Activated CD4-positive, alpha-beta memory T cell treated with anti-CD3 and anti-CD28 coated beads, Interleukin-2, amount 10 ng/mL, durations not matched to agents 7 days and 5 days (primary cell): ENCODE measurements at places on chromosomes 3 and 15. TPM values are rescaled to one million over a fixed set of nuclear protein-coding genes. Genes with fewer than 3 reads are reported as not detected.

GRCh38 chr3:58719684-58720083 is 53.1 kb upstream of the FAM3D start:
- no peak for DNase-seq

- no peak for DNase-seq
Measured at GRCh38 chr3:98655666-98656065, 62.3 kb upstream of the CPOX start.

DNA sequence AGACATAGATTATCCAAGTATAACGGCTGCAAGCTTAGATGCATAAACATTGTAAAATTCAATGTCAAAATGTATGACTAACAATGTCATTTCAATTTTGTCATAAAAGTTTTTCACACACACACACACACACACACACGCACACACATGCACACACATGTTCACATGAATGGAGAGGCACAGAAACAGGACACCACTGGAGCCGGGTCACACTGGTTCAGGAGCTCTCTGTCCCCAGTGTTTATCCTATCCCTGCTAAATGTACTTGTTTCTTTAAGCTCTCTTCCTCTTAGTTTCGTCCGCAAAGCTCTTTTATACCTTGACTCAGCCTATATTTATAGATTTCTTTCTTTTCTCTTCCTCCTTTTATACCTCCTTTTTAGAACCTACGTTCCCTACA is 249.9 kb downstream of the CADPS start:
- no peak for DNase-seq

- DNase-seq = no peak
Measured at GRCh38 chr3:100850701-100851100, 141.4 kb downstream of the TFG start.

DNA sequence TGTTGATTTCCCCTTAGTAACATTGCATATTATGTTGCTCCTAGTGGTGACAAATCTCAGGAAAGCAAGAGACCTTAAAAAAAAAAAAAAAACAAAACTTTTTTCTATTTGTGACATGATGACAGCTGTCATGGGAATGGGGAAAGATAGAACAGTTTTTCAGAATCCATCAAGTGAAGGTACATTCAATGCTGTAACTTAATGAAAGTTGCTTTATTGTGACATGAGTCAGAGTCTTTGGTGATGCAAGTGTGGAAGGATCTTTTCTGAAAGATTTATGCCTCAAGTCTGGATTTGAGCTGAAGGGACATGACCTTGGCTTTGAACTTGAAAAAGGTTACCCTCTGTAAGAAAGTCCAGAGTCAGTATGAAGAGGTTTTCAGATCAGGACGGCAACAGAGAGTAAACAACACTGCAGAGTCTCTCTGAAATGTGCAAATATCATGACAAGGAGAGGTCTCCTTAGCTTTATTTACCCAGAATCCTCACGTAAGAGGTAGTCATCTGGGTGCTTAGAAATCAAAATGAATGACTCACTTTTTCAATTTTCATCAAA is 424.7 kb downstream of the CNTN4 start:
- DNase-seq = no peak

DNA sequence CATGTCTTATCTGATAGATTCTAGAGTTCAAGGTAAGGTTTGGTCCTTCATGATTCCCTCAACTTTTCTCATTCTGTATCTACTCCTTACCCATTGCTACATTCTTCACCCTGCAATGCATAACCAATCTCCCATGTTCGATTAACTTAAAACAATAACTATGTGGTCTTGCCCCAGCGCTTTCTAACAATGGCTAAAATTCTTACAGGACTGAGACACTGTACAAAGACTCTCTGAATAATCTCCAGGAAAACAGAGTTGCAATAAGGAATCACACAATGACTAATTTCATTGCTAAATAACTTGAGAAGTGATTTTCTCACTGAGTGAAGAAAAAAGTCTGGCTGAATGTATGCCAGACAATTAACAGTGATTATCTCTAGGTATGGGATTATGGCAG is 69.6 kb upstream of the FAM174B start:
- DNase-seq = no peak

DNA sequence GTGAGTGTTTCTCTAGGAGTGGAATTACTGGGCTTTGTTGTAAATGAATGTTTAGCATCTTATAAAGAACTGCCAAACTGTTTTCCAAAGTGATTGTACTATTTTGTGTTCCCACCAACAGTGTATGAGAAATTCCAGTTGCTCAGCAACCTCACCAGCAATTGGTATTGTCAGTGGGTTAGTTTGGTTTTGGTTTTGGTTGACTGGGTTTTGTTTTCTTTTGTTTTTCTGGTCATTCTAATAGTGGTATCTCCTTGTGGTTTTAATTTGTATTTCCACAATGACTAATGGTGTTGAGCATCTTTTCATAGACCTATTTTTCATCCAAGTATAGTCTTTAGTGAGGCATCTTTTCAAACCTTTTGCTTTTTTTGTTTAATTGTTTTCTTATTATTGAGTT is 27.1 kb downstream of the FILIP1L start:
- DNase-seq = no peak

- no peak for DNase-seq
Measured at GRCh38 chr3:47741925-47742324, 39.8 kb downstream of the SMARCC1 start.

Gene PLSCR1
- total RNA-seq = 208 TPM

Gene HESX1
- total RNA-seq = 0.98 TPM

Gene TRIP4
- 30.3 TPM for total RNA-seq

Gene A4GNT
- not detected for total RNA-seq

Gene BUB1B
- total RNA-seq = 73.8 TPM

Gene RCCD1
- 32.8 TPM for total RNA-seq
